ENCODE measurements at places on chromosomes 1 and 21. TPM values are rescaled to one million over a fixed set of nuclear protein-coding genes. Genes with fewer than 3 reads are reported as not detected.

The OR2T11 gene
- total RNA-seq, result not detected

The KIAA1614 gene
- total RNA-seq, result 4.3 TPM

The CRYZL1 gene
- total RNA-seq, result 49.4 TPM

The CEP350 gene
- 95.0 TPM for total RNA-seq

The IL22RA1 gene
- not detected for total RNA-seq

The CBS gene
- total RNA-seq, result 27.2 TPM

The BCAN gene
- not detected for total RNA-seq

The VWA5B1 gene
- 0.29 TPM for total RNA-seq

The PLA2G2D gene
- total RNA-seq, result not detected

The OR2L13 gene
- total RNA-seq, result 0.29 TPM

The PCSK9 gene
- 0.15 TPM for total RNA-seq
